T-helper 1 cell (primary cell): ENCODE measurements at places on chromosomes 7 and 10.
A peak's percentile ranks its signal among the peaks of the same experiment; 100 is the strongest.

DNA sequence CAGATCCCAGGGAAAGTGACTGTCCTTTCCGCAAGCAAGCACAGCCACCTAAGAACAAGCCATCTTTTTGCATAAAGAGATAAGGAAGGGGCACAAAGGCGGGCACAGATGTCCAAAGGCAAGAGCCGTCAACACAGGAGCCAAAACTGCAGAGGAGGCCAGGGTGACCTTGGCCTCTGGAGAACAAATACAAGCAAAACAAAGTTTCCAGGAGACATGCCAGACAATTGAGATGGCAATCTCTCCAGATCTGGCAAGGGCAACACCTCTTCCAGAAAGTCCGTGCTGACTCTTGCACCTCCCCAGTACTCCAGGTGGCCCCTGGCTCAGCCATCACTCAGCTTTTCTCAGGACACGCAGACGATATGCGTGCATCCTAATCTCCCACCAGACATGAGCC is 58.2 kb downstream of the TEX36 start:
- DNase-seq: no peak

- peak; percentile 41 for DNase-seq
These were observed 28.1 kb downstream of the EPHB4 start for GRCh38 chr7:100799037-100799896.

DNA sequence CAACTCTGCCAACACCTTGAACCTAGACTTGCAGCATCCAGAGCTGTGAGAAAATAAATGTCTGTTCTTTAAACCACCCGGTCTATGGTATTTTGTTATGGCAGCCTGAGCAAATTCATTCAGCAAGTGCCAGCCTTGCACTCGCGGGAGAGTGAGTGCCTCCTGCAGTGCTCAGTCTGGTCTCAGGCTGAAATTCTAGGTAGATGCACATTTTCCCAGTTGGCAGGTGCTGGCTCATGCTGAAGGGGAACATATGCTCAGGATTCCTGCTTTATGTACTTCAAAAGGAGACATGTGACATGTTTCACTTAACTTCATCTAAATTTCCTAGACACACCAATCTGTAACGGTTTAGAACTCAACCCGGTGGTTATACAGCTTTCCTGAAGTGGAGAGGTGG is 170.8 kb downstream of the MGMT start:
- DNase-seq: no peak

GRCh38 chr10:49280001-49280408 is 19.0 kb upstream of the C10orf71 start:
- DNase-seq: no peak

- DNase-seq: no peak
These were observed 182.2 kb downstream of the FGFR2 start for GRCh38 chr10:121416071-121416470.

- no peak for DNase-seq
These were observed 431.2 kb upstream of the IGFBP3 start for GRCh38 chr7:46352004-46352954.

DNA sequence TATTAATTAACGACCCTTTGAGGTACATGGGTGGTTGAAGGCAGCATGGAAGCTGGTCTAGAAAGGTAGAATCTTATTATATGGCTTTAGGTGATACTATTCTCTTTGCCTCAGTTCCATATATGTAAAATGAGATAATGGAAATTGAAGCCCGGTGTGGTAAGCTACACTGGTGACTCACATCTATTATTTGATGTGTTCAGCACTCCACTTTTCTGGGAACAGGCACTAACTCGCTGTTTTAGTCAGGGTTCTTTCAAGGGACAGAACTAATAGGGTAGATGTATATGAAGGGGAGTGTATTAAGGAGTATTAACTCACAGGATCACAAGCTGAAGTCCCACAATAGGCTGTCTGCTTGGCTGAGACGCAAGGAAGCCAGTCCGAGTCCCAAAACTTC is 4.4 kb upstream of the TRUB1 start:
- no peak for DNase-seq

GRCh38 chr7:18694484-18694883 is 198.9 kb downstream of the HDAC9 start:
- DNase-seq: no peak

GRCh38 chr10:79150444-79150754 is 81.6 kb downstream of the ZMIZ1 start:
- DNase-seq: no peak

- no peak for DNase-seq
These were observed 8.3 kb downstream of the NOD1 start for GRCh38 chr7:30470163-30470770.

- no peak for DNase-seq
These were observed 207.9 kb upstream of the MYO3A start for GRCh38 chr10:25725917-25726716.

GRCh38 chr7:121360564-121360963 is 31.8 kb downstream of the WNT16 start:
- no peak for DNase-seq

DNA sequence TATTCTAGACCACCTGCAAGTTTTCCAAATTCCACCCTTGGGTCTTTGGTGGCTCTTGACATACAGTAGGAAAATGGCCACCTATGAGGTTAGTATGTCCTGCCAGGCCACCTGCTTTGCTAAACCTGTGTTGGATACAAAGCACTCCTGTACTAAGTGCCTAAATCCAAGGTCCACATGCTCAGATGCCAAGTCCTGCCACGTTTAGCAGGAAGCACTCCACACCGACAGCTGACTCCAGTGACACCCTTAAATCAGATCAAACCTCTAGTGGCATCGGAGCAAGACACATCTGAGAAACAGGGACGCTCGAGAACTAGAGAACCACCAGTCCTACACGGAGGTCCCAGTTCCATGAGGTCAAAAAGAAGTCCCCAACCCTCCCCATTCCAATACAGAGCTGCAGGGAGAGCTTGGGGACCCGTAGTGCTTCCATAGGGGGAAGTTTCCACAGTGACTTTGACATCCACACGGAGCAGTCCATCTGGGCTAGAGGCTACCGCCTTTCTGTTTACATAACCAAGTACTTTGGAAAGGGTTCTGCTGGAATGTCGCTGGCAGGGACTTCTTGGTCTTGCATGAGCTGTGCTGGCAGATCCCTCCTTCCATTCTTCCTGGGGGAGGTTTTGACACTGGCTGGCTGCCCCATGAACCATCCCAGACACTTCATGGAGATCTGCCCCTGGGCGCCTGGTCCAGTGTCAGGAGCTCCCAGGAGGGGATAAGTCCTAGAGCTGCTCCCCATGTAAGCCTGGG is 290.6 kb downstream of the PRPF18 start:
- no peak for DNase-seq

GRCh38 chr10:71554671-71555070 is 158.0 kb downstream of the CDH23 start:
- no peak for DNase-seq

- no peak for DNase-seq
These were observed 22.0 kb upstream of the SLC35G1 start for GRCh38 chr10:93871671-93872204.

DNA sequence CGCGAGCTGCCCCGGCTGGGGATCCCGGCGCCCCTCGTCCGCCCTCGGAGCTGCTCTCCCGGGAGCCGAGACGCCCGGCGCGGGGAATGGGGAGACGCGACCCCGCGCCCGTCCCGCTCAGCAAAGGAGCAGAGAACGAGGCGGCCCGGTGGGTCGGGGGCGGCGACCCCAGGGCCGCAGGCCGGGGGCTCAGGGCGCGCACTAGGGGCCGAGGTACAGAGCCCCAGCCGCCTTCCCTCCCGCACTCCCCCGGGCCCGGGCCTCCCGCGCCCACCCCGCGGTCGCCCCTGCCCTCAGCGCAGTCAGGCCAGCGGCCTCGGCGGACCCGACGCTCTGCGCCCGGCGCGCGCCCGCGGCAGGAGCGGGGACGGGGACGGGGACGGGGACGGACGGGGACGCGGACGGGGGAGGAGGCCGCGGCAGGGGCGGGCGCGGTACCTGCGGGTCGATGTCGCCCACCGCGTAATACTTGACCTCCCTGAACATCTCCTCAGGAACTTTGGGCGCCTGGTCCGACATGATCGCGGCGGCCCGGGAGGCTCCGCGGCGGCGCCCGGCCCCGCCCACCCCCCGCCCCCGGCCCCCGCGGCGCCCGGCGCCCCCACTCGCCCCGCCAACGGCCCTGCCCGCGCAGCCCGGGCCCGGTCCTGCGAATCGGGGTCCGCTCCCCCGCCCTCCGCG is 373 bp downstream of the PAXIP1 start:
- DNase-seq: peak; percentile 5

DNA sequence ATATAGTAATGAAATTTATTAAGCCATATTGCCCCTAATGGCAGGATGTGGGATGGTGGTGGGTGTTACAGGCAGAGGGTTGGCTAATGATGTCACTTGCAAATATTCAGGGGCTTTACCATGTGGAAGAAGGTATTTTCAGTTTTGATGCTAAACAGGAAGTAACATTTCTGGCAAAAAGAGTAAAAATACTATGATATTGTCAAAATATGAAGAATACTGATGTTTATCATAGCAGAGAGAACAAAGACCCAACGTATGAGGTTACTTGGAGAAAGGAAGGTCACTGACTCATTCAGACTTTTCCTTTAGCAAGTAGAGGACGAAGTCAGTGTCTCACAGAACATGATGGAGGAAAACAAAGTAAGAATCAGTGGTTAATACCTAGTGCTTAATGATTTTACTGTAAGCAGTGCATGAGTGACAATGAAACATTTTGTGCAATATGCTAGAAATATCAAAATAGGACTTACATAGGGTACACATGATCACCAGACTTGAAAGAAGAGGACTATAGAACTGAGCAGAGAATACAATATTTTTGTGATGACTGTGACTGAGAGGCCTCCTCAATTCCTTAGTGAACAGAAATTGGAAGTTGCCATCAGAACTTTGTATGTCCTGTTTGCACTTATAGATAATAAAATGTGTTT is 89.7 kb upstream of the STEAP4 start:
- DNase-seq: no peak

- DNase-seq: no peak
These were observed 38.2 kb upstream of the MBL2 start for GRCh38 chr10:52810761-52811160.

- no peak for DNase-seq
These were observed 237.1 kb downstream of the SUGCT start for GRCh38 chr7:40371806-40372440.

DNA sequence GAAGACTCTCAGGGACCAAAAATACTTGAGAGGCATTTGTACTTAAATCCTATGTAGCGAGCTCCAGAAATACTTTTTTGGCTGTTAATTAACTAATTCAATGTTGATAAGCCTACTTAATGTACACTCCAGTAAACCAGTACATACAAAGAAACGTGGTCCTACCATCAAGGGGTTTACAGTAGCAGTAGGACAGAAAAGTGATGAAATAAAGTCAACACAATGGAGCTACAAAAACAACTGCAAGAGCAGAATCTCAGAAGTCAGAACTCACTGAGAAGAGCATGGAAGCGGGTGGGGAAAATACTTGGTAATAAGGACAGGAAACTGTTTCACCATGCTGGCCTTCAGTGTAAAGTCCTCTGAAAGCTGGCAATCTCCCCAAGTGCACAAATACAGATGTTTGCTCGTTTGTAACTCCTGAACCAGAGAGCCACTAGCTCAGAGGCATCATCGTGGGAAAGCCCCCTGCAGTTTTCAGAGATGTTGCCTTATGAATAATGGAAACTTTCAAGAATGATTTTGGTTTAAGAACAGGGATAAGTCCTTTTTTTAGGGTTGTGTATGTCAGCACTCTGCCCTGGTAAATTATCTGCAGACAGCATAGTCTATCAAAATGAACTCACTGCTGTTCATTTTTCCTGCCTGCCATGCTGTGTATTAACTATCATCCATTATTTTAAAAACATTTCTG is 233.2 kb downstream of the SORCS1 start:
- no peak for DNase-seq

GRCh38 chr10:50379616-50380015 is 128.3 kb upstream of the ASAH2 start:
- DNase-seq: no peak

GRCh38 chr10:119310806-119311205 is 103.4 kb downstream of the GRK5 start:
- DNase-seq: no peak

DNA sequence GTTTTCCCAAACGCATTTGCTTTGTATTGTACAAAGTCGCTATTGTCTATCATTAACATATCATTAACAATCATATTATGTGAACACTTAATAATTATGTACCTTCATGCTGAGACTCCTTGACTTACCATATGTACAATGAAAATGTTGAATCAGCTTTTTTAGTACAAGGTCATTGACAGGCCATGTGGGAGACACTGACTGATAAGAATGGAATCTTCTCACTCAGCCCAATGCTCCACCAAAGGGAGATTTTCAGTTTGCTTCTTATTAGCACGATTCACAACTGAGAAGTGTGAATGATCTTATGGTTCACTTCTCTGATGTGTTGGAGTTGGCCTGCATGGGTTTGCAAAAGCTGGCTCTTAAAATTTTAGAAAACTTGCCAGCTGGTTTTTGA is 253.5 kb upstream of the TEX47 start:
- no peak for DNase-seq

DNA sequence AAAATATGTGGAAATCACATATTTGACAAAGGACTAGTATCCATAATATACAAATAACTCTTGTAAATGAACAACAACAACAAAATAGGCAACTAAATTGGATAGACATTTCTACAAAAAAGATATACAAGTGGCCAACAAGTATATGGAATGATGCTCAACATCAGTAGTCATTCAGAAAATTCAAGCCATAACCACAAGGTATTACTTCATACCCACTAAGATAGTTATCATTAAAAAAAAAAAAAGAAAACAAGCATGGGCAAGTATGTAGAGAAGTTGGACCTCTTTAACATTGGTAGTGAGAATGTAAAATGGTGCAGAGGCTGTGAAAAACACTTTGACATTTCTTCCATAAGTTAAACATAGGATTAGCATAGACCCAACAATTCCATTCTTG is 80.8 kb downstream of the CYP26A1 start:
- DNase-seq: no peak

DNA sequence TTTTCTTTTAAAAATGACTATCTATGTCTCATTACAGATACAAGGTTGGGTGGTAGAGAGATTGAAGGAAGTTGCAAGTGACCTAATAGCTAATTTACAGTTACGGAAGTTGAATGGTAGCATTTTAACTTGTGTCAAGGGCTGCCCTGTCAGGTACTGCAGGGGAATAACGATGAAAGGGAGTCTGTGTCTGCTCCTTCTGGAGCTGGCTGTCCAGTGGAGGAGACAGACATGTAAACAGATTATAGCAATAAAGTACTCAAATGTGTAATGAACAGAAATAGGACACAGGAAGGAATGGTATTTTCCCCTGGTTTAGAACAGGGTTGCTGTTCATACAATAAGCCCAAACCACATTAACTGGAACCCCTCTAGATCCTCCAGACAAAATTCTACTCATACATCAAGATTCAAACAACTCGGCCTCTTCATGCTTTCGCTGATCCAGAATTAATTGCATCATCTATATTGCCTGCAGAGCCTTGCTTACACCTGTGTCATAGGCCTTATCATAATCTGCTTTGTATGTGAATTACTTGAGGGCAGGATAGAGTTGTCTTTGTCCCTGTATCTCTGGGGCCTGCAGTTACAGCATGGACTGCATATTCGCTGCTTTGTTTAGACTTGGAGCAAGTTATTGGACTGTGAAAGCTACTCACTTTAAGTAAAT is 42.8 kb downstream of the AUTS2 start:
- DNase-seq: no peak
